ENCODE measurements at places on chromosomes 7 and 10. TPM values are rescaled to one million over a fixed set of nuclear protein-coding genes. Genes with fewer than 3 reads are reported as not detected.

STEAP2 gene
- total RNA-seq = not detected

DNA sequence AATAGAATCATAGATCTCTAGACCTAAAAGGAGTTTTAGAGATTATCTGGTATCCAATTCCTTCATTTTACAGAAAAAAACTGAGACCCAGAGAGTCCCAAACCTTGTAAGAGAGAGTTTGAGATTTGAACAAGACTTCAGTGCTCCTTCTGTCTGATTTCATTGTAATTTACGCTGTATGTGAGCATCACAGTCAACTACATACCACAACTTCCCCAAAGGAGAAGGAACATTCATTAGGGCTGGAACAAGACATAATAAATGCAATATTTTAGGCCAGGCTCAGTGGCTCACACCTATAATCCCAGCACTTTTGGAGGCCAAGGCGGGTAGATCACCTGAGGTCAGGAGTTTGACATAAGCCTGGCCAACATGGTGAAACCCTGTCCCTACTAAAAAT is 17.3 kb upstream of the PRKAR2B start:
- H3K4me1 ChIP-seq = no peaks in the 10 kb centered on the region
- H3K4me3 ChIP-seq = no peak overlapping the region
- peaks cover 8% of the 10 kb centered on the region for H3K27me3 ChIP-seq
- no peak overlapping the region for H3K27ac ChIP-seq
- no peaks in the 10 kb centered on the region for H3K36me3 ChIP-seq

VPS37D gene
- total RNA-seq = 0.40 TPM

DNA sequence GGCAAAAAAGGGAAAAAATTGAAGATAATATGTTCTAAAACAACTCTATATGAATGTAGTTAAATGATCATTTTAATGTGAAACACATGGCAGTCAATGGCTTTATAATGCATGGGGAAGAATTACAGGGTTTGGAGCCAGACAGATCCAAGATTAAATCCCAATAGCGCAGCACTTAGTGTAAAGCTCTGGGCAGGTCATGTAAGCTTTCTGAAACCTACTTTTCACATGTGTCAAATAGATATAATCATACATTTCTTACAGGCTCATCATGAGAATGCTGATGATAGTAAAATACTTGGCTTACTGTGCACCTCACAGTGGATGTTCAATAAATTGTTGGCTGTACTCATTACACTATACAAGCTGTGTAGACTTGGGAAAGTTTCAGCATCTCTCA is 48.0 kb upstream of the ZNF365 start:
- no peak overlapping the region for H3K4me3 ChIP-seq
- no peaks in the 10 kb centered on the region for H3K4me1 ChIP-seq
- no peak overlapping the region for H3K27ac ChIP-seq
- DNase-seq = no peak
- H3K36me3 ChIP-seq = no peaks in the 10 kb centered on the region

SMKR1 gene
- 6.1 TPM for total RNA-seq

GARIN1A gene
- 0.37 TPM for total RNA-seq

DNA sequence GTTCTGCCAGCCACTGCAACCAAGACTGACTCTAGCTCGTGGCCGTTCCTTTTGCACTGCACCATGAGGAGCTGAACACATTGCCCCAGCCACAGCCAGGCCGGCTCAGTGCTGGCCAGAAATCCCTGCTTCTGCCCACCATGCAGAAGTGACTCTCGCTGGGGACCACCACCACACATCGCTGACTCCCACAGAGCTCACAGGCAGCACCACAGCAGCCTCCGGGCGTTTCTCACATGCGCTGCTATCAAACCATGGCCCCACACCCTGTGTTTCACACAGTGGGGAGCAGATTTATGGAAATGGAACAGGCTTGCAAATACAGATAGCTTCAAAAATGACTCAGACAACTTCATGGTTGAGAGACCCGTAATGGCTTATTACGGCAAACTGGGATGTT is 15.4 kb upstream of the SDK1 start:
- no peak overlapping the region for H3K27ac ChIP-seq
- no peaks in the 10 kb centered on the region for H3K27me3 ChIP-seq
- H3K4me3 ChIP-seq = no peak overlapping the region

DOCK4 gene
- total RNA-seq = 0.89 TPM

ITPRID1 gene
- total RNA-seq = not detected

DNA sequence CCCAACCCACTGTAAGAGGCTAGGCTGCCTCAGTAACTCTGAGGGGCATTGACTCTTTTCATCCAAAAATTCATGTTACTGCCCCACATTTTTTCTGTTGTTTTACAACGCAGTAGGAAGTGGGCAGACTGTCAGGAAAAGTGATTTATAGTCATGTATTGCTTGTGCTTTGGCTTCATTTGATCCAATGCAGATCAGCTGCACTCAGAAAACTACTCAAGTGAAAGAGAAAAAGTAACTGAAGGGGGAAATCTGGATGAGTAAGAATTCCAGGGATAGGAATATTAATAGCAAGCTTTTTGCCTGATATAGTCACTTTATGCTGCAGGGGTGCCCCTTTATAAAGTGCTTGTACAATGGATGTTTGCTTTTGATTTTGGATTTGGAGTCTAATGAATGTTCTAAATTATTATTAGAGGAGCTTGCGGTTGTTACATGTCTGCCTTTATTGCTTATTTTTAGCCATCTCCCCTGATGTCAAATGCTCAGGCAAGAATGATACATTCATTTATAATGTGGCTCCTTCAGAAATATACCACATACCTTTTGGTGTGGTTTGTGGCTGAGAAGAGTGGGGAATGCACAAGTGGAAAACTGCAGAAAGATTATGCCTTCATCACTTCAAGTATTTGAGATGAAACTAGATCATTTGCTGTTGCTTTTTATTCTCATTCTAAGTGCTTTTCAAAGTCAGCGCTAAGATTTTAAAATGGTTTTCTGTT is 86.1 kb downstream of the EGFR start:
- no peak for DNase-seq
- no peaks in the 10 kb centered on the region for H3K36me3 ChIP-seq
- no peak overlapping the region for H3K4me3 ChIP-seq
- H3K27ac ChIP-seq = no peak overlapping the region
- peaks cover 43% of the 10 kb centered on the region for H3K27me3 ChIP-seq
- peaks cover 3% of the 10 kb centered on the region for H3K4me1 ChIP-seq

GRCh38 chr10:120818301-120818700 is 32.9 kb upstream of the WDR11 start:
- H3K27me3 ChIP-seq = peaks cover 4% of the 10 kb centered on the region
- H3K27ac ChIP-seq = no peak overlapping the region
- no peak overlapping the region for H3K4me3 ChIP-seq
- H3K4me1 ChIP-seq = no peaks in the 10 kb centered on the region
- H3K36me3 ChIP-seq = no peaks in the 10 kb centered on the region

GRCh38 chr10:59793919-59794318 is 40.7 kb upstream of the MRLN start:
- no peak overlapping the region for H3K27ac ChIP-seq
- no peaks in the 10 kb centered on the region for H3K27me3 ChIP-seq
- no peak overlapping the region for H3K4me3 ChIP-seq
- H3K36me3 ChIP-seq = peaks cover 66% of the 10 kb centered on the region
- H3K4me1 ChIP-seq = no peaks in the 10 kb centered on the region

TOMM7 gene
- 196 TPM for total RNA-seq

- H3K36me3 ChIP-seq = peaks cover 4% of the 10 kb centered on the region
- no peak overlapping the region for H3K4me3 ChIP-seq
- peaks cover 4% of the 10 kb centered on the region for H3K4me1 ChIP-seq
Observed at GRCh38 chr10:62699148-62699547, 105.4 kb upstream of the ADO start.

GRCh38 chr10:117544711-117545140 is 2.2 kb downstream of the EMX2 start:
- H3K36me3 ChIP-seq = peaks cover 6% of the 10 kb centered on the region
- H3K27ac ChIP-seq = peak overlapping the region; percentile 81
- H3K27me3 ChIP-seq = peaks cover 84% of the 10 kb centered on the region

Data from activated CD4-positive, alpha-beta T cell treated with anti-CD3 and anti-CD28 coated beads, Interleukin-2, amount 10 ng/mL, durations not matched to agents 24 days and 14 days (primary cell).